GM04503 (cell line): ENCODE measurements at places on chromosomes 7 and 10.

DNA sequence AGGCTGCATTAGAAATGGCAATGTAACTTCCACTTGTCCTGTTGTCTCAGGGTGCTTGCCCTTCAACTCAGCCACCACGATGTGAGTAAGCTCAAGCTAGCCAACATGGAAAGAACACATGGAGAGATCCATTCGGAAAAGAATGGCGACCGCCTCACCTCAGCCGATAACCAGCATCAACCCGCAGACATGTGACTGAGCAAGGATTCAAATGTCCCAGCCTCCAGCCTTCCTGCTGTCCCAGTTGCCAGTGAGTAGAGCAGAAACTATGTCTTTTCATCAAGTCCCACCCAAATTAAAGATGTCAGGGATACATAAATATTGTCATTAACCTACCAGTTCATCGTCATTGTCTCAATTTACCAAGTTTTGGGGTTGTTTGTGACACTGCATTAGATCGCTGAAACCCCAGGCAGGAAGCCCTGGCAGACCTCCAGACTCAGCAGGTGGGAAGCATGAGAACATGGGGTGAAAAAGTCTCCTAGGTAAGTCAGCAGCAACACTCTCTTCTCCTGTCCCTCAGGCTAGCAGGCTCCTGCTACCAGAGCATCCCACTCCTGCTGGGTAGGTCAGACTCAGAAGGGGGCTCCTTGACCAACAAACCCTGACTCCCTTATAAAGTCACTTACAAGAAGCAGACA, 67.0 kb downstream of the OSBPL3 start:
- no peak for DNase-seq

- no peak for DNase-seq
Observed at GRCh38 chr10:676178-676577, 13.3 kb downstream of the DIP2C start.

DNA sequence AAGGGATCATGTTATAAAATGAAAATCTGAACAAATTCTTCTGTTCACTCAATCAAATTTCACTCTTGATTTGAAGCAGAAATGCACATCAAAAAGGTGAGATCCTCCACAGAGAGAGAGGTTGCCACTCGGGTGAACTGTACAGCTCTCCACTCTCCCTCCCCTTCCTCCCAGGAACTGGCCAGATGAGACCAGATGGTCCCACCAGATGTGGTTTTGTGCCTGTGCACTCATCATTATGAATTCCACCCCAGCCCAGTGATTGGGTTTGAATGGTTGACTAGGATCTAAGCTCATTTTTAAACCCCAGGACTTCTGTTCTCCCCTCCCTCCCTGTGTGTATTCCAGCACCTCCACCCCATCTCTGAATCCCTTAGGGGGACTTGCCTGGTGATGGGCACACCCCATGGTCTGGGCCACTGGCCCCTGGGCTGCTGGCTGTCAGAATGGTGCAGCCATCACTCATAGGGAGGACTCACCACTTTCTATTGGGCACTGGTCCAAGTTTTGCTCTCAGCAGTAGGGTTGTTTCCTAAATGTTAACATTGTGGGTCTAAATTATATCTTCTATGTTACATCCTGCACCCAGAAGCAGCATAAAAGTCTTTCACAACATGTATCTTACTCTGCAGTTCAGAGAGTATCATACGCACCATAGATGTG, 393.1 kb downstream of the TNS3 start:
- no peak for DNase-seq

- DNase-seq, result no peak
Observed at GRCh38 chr7:12827219-12827821, 139.9 kb downstream of the ARL4A start.

GRCh38 chr7:51249187-51249945, 67.2 kb downstream of the COBL start:
- no peak for DNase-seq

- no peak for DNase-seq
Observed at GRCh38 chr10:90319188-90319914, 538.5 kb downstream of the HTR7 start.

- DNase-seq, result no peak
Observed at GRCh38 chr7:73507556-73507955, 14.5 kb downstream of the BAZ1B start.

DNA sequence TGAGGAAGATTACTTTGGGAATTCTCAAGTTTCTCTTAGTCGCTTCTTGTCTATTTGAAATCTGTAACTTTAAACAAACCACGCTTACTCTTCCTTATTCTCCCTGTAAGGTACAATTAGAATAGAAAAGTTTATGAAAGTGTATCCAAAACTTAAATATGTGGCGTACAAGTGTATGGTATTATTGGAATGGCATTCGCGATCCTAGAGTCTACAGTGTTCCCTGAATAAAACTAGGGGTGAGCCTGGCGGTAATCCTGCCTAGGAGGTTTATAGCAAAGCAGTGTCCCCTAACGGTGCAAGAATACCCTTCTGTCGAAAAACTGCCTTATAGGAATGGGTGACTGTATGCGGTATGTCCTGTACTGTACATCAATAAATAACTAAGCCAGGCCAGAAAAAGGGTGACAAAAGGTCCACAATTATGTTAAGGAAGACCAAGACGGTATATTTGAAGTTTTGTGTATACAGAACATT, 1.2 kb downstream of the TASOR2 start:
- no peak for DNase-seq

DNA sequence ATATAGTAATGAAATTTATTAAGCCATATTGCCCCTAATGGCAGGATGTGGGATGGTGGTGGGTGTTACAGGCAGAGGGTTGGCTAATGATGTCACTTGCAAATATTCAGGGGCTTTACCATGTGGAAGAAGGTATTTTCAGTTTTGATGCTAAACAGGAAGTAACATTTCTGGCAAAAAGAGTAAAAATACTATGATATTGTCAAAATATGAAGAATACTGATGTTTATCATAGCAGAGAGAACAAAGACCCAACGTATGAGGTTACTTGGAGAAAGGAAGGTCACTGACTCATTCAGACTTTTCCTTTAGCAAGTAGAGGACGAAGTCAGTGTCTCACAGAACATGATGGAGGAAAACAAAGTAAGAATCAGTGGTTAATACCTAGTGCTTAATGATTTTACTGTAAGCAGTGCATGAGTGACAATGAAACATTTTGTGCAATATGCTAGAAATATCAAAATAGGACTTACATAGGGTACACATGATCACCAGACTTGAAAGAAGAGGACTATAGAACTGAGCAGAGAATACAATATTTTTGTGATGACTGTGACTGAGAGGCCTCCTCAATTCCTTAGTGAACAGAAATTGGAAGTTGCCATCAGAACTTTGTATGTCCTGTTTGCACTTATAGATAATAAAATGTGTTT, 89.7 kb upstream of the STEAP4 start:
- DNase-seq, result no peak

GRCh38 chr7:41969561-41970105, 266.7 kb upstream of the INHBA start:
- DNase-seq, result peak; percentile 52

- no peak for DNase-seq
Observed at GRCh38 chr10:99224766-99225165, 10.9 kb downstream of the HPSE2 start.

DNA sequence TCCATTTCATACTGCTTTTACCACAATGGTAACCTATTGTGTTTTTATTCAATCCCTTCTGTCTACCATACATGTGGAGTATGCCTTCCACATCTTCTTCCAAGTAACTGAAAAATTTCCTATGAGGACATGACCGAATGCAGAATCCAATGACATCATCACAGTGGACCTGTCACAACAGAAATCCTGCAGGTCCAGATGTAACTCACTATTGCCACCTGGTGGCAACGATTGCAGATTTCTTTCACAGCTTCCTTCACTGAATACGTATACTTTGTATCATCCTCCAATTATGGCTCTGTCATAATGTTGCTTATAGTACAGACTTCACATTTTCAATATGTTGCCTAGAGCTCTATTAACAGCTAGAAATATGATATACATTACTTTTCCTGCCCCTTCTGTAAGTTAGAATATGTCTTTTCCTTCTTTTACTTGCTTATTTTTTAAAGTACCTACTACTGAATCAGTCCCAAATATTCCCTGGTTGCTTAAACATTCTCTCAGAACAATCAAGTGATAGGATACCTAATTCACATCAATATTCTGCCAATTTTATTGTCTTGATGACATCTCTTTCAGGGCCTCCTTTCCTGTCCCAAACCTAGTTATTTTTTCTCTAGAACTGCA, 45.4 kb downstream of the SLC13A1 start:
- peak; percentile 14 for DNase-seq

DNA sequence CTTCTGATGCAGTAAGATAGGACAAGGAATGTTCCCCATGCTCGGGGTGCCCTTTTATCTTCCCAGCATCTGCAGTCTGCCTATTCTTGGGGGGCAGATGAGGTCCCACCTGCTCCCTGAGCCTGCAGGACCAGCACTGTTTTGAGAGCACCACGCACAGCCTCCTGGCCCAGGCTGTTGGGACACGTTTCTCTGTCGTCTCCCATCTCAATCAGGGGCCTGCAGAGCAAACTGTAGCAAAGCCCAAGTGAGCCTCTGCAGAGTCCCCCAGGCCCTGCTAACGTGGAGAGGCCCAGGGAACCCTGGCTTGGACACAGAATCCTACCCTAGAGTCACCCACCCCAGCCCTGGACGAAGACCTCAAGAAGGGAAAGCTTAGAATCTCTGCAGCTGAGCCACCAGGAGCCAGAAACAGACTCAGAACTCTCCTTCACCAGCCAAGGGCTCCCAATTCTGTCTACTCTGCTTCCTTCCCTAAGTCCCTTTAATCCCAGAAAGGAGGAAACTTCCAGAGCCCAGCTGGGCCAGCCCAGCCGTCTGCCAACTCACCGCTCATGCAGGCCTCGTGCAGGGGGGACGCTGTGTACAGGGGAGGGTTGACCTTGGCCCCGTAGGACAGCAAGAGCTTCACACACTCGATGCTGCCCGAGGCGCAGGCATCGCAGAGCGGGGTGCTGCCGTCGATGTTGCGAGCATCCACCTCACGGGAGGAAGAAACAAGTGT, 15.6 kb downstream of the ASB13 start:
- no peak for DNase-seq

DNA sequence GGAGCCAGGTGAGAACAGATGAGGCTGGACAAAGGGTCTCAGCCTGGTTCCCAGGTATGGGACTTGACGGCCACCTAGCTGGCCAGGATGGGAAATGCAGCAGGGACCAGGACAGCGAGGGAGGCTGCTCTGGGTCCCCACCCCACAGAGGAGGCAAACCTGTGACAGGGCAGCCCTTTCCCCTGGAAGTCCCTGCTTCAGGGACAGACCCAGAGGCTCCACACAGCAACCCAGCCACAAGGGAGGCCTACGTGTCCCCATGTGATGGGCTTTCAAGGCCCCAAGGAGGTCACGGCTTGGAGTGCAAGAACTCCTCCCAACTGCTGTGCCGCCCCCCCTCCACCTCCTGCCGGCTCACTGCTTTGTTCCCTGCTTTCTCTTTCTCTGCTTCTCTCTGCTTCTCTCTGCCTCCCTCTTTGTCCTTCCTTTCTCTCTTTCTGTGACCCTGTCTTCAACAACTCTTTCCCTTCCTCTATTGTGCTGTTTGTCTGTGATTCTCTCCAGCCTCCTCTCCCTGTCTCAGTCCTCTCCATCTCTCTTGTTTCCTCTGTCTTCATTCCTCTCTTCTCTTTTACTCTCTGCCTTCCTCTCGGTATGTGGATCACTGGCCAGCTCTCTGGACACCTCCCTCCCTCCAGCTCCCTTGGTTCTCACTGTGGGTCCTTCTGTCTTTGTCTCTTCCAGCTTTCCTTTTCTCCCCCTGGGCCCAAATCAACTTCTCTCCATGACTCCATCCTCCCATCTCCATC, 9.6 kb upstream of the EIF5AL1 start:
- no peak for DNase-seq

DNA sequence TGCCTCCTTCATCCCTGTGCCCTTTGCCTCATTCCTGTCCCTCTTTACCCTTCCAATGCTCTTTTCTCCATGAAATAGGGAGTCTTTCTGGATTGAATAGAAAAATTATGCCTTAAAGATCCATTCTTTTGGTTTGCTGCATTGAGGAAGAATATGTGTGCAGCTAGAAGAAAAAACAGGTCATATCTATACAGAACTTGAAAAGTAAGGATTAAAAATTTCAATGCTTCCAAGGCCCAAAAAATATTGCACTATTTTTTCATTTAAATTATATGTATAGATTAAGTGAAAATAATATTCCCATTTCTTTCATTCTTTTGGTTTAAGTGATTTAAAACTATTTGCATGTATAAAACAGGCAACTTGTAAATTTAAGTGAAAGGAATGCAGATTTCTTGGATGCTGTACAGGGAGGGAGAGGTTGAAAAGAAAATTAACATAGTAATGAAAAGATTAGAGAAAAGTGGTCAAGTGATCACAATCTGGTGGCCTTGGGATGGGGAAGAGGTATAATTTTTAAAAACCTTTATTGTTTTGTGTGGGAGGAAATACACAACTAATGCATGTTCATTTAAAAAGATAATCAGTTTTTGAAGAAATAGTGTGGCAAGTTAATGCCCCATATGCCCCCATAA, 18.5 kb upstream of the EVX1 start:
- no peak for DNase-seq

- DNase-seq, result no peak
Observed at GRCh38 chr10:78515038-78515872, 481.6 kb downstream of the RPS24 start.

DNA sequence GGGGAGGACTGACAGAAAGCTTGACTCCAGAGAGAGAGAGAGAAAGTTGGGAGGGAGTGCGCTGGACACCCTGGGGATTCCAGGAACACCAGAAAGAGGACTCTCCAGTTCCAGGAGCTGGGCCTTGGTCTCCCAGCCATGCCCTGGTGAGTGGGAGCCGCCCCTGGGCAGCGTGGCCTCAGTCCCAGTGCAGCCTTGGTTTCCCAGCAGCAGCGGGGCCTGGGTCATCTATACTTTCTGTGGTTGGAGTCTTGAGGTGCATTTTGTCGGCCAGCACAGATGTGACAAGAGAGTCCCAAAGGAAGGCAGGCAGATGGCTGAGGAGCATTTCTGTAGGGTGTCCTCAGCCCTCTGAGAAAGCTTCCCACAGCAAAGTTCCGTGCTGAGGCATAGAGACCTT, 334.7 kb upstream of the ZNF32 start:
- DNase-seq, result no peak

DNA sequence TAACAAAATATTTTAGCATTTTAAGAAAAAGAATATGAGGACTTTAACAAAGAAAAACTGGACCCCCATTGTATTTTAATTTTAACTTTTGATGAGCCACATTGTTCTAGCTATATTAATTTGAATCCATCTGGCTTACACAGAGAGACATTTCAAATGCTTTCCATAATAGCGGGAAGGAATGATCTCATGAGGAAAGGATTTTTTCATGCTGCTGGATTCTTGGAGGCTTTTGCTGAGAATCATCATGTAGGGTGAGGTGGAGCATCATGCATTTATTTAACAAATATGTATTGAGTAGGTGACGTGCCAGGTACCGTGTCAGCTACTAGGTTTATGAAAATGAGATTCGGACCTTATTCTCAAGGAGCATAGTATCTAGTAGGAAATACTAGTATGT, 1006.3 kb downstream of the SORCS1 start:
- no peak for DNase-seq
